ENCODE measurements at places on chromosomes 4 and X.
A peak's percentile ranks its signal among the peaks of the same experiment; 100 is the strongest.

DNA sequence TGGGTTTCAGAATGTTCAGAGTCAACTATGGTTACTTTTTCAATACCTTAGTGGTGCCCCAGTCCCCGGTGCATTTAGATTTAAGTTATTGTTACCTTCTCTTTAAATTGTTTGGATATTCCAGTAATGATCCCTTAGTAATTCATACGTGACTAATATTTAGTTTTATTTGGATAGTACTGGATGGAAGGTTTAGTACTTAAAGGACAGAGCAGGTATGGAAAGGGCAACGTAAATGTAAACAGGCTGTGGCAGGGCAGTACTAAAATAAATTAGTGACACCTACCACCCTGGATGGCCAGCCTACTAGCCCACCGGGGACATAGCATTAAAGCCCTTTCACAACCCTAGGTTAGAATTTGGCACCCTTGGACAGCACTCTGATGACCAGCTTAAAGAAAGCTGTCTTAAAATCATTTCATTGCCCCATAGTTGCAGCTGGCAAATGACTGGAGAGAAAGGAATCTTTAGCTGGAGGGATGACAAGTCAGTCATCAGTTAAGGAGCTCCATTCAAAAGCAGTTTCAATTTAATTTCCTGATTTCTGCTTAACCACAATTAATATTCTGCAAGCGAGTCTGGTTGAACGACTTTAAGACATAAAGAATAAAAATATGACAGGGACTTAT, 16.4 kb downstream of the PLP1 start:
- DNase-seq, result no peak

DNA sequence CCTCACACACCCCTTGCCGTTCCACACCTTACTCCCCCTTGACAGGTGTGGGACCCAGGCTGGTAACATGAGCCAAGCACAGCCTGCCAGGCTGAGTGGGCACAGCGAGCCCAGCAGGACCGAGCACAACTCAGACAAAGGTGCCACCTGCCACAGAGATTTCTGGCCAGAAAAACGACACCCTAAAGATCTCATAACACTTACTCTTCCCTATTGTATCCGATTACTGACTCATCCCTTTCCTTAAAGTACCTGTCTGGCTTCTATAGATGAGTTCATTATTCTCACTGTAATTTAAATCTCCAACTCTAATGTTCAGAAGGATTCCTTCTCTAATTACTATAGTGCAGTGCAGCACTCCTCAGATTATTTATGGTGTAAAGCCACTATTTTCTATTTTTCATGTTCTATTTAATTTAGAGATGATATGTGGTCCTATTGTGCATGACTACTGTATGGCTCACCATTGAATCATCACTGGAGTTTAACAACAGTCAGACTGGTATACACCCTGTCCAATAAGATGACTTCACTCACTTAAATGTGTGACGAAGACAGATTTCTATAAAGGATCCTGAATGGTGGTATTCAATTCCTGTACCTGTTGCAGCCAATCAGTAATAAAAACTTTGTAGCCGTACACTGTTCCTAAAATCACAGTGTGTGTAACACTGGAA, 7.6 kb upstream of the SYTL5 start:
- no peak for DNase-seq

GRCh38 chr4:143281507-143282190, 55.0 kb upstream of the GAB1 start:
- DNase-seq, result peak; percentile 40

GRCh38 chr4:8721621-8722020, 129.1 kb downstream of the CPZ start:
- no peak for DNase-seq

- no peak for DNase-seq
Observed at GRCh38 chr4:68369142-68369805, 19.4 kb upstream of the YTHDC1 start.

DNA sequence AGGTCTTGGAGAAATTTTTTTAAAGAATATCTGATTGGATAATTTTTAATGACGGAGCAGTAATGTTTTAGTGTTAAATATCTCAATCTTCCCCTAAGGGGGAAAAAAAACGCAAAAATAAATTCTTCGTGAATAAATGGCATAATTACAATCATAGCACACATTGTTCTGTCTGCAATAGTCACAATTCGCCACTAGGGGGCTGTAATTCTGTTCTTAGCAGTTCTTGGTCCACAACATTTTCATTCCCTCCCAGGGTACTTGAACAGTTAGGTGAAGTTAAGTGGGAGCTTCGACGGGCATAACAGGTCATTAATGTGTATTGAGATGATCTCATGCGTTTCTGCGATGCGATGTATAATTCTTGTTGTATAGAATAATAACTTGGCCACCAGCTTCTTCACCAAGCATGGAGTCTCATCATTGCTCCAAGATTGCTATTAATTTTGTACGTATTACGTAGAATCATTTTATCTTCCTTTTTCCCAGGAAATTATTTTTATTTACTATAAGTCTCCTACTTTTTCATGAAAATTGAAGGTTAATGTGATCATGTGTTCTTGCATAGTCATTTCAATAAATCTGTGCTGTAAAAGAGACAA, 27.2 kb downstream of the HTR2C start:
- peak; percentile 17 for DNase-seq

DNA sequence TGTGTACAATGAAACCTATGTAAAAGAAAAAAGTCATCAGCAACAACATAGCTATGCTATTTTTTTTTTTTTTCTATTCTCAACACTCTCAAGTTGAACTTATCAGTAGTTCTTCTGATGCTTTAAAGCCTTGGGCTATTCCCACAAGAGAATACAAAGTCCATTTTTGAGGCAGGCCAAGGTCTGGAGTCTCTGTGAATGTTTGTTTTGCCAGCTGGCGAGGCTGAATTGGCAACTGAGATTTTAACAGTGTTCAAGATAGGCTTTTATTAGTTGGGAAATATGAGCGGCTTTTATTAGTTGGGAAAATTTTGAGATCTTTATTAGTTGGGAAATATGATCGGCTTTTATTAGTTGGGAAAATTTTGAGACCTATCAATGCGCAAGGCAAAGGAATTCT, 336.6 kb downstream of the SLITRK2 start:
- DNase-seq, result no peak

DNA sequence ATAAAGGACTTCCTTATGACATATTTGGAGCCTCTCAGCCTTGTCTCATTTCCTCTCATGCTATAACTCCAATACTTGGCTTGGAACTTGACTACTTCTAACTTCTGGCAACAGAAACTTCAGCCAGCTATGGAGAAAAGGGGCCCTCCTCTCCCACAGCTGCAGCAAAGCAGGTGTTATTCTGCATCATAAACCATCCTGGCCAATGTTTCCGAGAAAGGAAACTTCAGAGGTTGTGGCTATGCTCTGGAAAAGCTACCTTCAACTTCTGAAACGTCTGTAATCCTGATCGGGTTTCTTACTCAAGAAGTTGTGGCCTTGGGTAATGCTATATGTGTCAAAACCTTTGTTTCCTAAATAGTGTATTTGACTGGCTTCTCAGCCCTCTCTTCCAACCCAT, 109.5 kb upstream of the CDX4 start:
- DNase-seq, result no peak

GRCh38 chr4:111048316-111048715, 425.4 kb upstream of the PITX2 start:
- DNase-seq, result no peak

GRCh38 chrX:38318196-38318595, 9.1 kb downstream of the RPGR start:
- DNase-seq, result no peak

DNA sequence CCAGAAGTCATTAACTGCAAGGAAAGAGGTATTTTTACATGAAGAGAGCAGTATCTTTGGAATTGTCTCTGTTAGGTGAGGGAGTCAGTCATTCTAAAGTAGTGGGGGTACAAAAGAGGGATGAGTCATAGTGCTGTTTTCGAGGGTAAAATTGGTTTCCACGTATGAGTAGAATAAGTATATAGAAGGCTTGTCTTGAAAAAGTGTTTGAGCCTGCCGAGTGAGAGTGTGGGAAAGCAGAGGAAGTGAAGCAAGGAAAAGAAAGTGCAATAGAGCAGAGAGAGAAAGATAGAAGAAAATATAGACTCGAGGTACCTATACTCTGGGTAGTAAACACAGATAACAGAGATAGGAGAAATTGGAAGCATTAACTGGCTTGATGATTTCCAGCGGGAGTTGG, 696.4 kb downstream of the DMD start:
- no peak for DNase-seq

- no peak for DNase-seq
Observed at GRCh38 chr4:17134100-17134499, 235.7 kb upstream of the LDB2 start.

GRCh38 chr4:128835498-128836222, 26.2 kb downstream of the JADE1 start:
- DNase-seq, result peak; percentile 39

DNA sequence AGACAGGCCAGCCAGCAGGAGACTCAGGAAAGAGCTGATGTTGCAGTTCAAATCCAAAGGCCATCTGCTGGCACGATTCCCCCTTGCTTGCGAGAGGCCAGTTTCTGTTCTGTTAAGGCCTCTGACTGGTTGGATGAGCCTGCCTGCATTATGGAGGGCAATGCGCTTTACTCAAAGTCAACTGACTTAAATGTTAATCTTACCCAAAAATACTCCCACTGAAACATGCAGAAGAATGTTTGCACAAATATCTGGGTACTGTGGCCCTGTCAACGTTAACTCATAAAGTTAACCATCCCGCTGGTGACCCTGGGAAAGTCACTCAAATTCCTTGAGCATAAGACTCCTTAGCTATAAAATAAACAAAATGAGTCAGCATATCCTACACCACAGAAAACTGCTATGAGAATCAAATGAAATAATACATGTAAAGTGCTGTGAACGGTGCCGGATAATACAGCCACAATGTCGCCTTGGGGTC, 326.4 kb downstream of the EVC2 start:
- no peak for DNase-seq

DNA sequence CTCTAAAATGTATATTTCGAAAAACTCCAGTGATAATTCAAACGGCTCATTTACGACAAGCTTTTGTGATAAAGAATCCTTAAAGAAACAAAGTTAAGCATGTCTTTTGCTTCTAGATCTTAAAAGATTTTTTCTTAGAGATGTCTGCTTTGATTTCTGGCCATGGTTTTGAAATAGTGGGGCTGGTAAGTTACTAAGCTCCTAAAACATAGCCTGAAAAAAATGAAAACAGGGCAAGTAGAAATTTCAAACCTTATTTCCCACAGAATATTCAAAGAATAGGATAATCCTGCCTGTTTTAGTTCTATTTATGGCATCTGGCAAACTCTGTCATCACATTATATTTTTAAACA, 318.3 kb downstream of the ARHGAP24 start:
- no peak for DNase-seq

DNA sequence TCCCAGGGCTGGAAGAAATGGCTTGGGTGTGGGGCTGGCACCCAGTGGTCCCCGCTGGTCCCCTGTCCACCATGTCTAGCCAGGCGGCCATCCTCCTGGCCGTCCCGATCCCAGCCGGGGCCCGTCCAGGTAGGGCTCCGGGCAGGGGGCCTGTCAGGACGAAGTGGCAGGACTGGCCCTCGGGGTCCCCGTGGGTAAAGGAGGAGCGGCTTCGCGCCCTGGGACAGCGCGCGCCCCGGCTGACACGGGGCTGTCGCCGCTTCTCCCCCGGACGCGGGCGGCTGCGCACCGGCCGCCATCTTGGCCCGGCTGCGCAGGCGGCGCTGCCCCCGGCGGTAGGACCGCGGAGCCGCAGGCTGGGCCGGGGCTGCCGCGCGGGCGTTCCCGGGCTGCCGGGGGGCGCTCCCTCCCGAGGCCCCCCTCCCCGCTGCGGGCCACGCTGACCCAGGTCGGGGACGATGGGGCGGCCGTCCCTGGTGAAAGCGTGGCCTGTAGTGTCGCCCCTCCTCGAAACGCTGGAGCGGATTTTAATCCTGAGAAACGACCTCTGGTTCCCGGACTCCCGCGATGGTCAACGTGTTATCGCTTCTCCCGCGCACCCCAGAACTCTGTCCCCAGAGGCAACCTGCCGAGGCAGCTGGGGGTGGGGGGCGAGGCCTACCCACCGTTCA, 60.4 kb upstream of the BCOR start:
- DNase-seq, result peak; percentile 38

- no peak for DNase-seq
Observed at GRCh38 chrX:39648548-39649254, 449.1 kb downstream of the BCOR start.

- no peak for DNase-seq
Observed at GRCh38 chr4:100880011-100880410, 362.2 kb upstream of the EMCN start.

- no peak for DNase-seq
Observed at GRCh38 chrX:13254076-13254785, 65.6 kb downstream of the ATXN3L start.

- DNase-seq, result no peak
Observed at GRCh38 chr4:124939908-124940307, 227.4 kb upstream of the ANKRD50 start.

DNA sequence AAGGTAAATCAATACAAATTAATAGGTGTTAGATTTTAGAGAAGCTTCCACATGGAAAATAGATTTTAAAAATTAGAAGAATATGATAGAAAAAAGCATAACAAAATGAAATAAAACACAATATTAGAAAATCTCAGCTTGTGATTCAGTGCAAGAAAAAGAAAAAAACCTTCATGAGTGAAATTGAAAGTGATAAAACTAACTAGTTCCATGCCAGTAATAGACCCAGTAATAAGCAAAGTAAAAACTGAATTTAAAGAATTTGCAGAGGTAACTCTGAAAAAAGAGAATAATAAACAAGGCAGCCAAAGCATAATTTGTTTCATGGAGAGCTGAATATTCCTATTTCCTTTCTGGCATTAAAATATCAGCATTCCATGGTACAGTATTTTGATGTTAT, 174.3 kb upstream of the TENM3 start:
- no peak for DNase-seq

- no peak for DNase-seq
Observed at GRCh38 chrX:15158736-15159406, 111.0 kb downstream of the ASB9 start.

DNA sequence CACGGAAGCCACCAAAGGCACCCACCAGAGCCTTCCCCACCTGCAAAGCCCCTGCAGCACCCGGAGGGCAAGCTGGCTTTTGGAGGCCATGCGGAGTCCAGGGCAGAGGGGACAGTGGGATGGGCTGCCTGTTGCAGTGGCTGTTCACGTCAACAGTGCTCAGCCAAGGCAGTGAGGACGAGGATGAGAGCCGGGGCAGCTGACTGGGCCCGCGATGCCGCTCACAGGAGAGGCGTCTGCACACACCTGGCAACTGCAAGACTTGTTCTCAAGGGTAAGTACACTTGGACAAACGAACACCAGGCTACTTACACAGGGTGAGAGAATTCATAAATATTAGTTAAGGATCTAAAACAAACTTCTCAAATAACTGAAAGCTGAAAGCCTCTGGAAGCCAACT, 19.6 kb downstream of the FGFR3 start:
- DNase-seq, result no peak

DNA sequence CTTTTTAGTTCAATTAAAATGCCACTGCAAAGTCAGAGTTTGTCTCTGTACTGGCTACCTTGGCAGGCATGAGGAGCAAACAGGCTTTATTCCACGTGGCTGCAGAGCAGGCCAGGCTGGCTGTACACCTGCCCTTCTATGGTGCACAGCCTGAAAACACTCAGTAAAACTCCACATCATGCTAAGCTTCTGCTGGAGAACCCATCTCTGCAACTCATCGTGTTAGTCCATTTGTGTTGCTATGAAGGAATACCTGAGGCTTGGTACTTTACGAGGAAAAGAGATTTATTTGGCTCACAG, 214.4 kb downstream of the SCFD2 start:
- DNase-seq, result no peak

GRCh38 chrX:48475296-48475695, 703 bp upstream of the FTSJ1 start:
- DNase-seq, result no peak

Data from left hindlimb (tissue), 1 donor.